Stimulated activated CD4-positive, alpha-beta T cell treated with anti-CD3 and anti-CD28 coated beads, TNF-alpha, amount 100 ng/mL, for 1 hour (primary cell): ENCODE measurements at places on chromosomes 7 and 10.

GRCh38 chr10:119663866-119664698 lies 12.9 kb downstream of the BAG3 start:
- no peak for DNase-seq

GRCh38 chr7:26081638-26082037 lies 70.4 kb upstream of the NFE2L3 start:
- DNase-seq = no peak

- DNase-seq = no peak
These were observed 6.7 kb upstream of the KLRG2 start for GRCh38 chr7:139490130-139490529.

DNA sequence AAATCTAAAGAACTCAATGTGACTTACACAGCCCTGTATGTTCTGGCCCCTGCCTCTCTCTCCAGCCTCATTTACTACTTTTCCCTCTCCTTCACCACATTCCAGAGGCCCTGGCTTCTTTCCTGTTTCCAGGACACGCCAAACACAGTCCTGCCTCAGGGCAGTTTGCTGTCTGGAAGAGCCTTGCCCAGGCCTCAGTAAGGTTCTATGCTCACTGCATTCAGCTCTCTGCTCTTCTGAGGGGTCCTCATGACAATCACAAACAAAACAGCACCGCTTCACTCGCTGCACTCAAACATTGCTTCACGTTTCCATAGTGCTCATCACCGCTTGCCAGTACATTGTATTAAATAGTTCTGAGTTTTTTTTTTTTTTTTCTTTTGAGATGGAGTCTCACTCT lies 35.1 kb upstream of the GARS1 start:
- DNase-seq = no peak

GRCh38 chr10:130963786-130964522 lies 347.6 kb downstream of the TCERG1L start:
- no peak for DNase-seq
